ENCODE measurements at places on chromosomes 5 and 9. TPM values are rescaled to one million over a fixed set of nuclear protein-coding genes. Genes with fewer than 3 reads are reported as not detected.

Gene JAKMIP2
- 7.8 TPM for total RNA-seq

Gene TMEM232
- 1.6 TPM for total RNA-seq

Gene SLC31A1
- total RNA-seq = 24.8 TPM

Gene DRD1
- total RNA-seq = 0.36 TPM

Gene FGF1
- 11.5 TPM for total RNA-seq

Gene INSL4
- total RNA-seq = not detected

Gene ZNF300
- 6.7 TPM for total RNA-seq

Gene SH3RF2
- total RNA-seq = 1.5 TPM

Gene RHOBTB3
- 354 TPM for total RNA-seq

Gene COL15A1
- 29.7 TPM for total RNA-seq

Gene SLC6A18
- not detected for total RNA-seq

Gene DAB2IP
- total RNA-seq = 36.4 TPM

Gene CNTRL
- total RNA-seq = 5.3 TPM

Gene PCDHA13
- total RNA-seq = 0.36 TPM

Gene TAF11L5
- not detected for total RNA-seq

Gene LVRN
- 1.5 TPM for total RNA-seq

Gene SOHLH1
- total RNA-seq = not detected

Gene RNF183
- total RNA-seq = not detected

Gene NRARP
- total RNA-seq = not detected

Gene NME5
- total RNA-seq = 1.8 TPM

Gene PFN3
- not detected for total RNA-seq

Gene IFNA4
- not detected for total RNA-seq

Gene KIF24
- total RNA-seq = 0.97 TPM

Gene DMRT3
- total RNA-seq = not detected

Gene ROPN1L
- 0.32 TPM for total RNA-seq

Gene INSYN2B
- 15.3 TPM for total RNA-seq

Gene TAF11L10
- total RNA-seq = not detected

Gene PCDHGA5
- 3.2 TPM for total RNA-seq
